GM12892 (cell line): ENCODE measurements at places on chromosomes 5 and 9.

GRCh38 chr5:167759057-167759821 lies 532.2 kb upstream of the WWC1 start:
- no peak for DNase-seq

- no peak for DNase-seq
Observed at GRCh38 chr5:95866435-95867040, 44.0 kb upstream of the GLRX start.

GRCh38 chr5:131252824-131253171 lies 11.1 kb upstream of the CDC42SE2 start:
- DNase-seq = no peak

GRCh38 chr5:14644623-14645237 lies 19.8 kb upstream of the OTULIN start:
- DNase-seq = no peak

DNA sequence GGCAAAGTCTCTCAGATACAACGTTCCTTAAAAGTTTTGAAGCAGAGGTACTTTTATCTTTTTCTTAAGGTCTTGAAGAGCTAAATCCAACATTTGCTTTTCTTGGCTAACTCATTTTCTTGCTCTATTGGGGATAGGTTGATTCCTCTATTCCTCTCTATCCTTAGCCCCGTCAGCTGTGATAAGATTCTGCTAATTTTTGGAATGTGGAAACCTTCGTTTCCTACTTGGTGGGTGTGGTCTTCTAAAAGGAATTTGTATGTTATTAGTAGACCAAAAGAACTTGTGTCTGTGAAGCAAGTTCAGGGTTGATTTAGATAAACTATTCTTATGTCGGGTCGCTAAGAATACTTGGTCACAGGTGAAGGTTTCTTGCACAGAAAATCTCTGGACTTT lies 308.6 kb downstream of the ADAMTS6 start:
- DNase-seq = no peak

GRCh38 chr9:90433398-90433941 lies 209.2 kb downstream of the DIRAS2 start:
- DNase-seq = no peak

DNA sequence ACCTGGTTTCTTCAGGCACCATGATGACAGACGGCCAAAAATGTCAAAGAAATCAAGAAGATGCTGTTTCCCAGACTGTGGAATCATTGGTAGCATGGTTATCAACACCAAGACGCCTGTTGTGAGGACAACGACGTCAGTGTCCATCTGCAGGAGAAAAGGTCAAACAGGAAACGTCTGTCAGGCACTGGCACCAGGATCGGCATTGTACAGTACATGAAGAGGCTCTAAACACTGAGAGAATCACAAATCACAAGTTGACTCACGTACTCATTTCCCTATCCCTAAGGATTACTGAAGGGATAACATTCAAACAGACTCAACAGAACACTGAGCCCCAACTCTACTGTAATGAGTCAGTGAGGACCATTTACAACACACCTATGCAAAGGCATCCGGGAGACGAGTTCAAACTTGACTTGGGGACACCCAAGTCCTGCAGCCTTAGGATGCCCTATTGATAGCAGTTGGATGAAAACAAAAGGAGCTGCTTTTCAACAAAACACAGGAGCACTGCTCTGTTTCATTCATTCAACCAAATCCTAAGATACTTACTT lies 21.0 kb downstream of the TSC1 start:
- DNase-seq = no peak

DNA sequence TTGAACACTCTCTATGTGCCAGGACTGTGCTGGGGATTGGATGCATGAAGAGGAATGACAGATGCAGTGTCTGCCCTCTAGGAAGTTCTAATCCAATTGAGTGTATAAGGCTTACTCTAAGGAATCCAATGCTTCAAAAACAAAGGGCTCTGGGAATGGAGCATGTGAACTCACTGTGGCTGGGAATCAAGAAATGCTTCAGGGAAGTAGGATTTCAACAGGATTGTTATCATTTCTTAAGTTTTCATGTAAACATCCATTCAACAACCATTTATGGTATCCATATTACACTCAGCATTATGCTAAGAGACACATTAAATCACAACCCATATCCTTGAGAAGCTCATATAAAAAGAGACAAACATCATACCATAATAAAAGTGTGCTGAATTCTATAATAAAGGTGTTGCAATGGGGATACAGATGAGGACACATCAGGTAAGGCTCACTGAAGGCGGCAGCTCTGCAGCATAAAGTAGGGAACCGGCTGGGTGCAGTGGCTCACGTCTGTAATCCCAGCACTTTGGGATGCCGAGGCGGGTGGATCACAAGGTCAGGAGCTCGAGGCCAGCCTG lies 11.3 kb downstream of the SIL1 start:
- DNase-seq = no peak

- DNase-seq = no peak
Observed at GRCh38 chr5:37375091-37375490, 4.0 kb upstream of the WDR70 start.

DNA sequence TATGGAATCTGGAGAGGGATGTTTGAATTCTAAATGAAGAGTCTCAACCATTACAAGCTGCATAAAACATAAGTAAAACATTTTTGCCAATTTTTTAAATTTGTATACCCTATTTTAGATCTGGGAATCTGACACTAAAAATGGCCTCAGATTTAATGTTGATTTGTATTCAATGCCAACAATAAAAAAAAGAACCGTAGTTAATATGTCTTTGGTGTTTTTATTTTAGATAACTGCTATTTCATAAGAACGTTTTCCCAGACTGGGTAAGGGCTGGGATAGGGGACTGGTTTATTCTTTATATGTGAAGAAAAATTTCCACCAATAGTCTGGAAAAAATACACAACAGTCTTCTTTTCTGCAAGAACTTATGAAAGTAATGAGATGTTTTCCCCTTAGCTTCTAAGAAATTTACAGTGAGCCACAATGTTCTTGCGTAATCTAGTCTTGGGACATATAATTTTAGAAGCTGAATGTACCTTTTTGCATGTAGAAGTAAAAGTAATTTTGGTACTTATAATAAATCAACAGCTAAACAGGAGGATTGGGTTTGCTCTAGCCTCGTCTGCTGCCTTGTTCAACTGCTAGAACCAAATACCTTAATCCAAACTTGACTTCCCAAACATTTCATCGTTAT lies 244.6 kb upstream of the EFNA5 start:
- no peak for DNase-seq

DNA sequence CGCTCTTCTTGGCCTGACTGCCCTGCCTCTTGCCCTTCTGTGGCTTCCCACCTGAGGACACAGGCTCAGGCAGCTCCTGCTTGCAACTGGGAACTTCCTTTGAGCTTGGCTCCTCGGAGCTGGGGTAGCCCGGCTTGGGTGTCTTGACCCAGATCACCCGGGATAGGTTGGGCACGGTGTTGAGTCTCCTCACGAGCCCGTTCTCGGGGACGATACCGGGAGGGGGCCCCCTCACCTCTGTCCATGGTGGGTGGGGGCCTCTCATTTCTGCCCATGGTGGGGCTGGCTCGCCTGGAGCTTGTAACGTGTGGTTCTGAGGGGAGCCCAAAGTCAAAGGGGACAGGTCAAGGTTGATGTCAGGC lies 7.8 kb upstream of the DDX41 start:
- no peak for DNase-seq

DNA sequence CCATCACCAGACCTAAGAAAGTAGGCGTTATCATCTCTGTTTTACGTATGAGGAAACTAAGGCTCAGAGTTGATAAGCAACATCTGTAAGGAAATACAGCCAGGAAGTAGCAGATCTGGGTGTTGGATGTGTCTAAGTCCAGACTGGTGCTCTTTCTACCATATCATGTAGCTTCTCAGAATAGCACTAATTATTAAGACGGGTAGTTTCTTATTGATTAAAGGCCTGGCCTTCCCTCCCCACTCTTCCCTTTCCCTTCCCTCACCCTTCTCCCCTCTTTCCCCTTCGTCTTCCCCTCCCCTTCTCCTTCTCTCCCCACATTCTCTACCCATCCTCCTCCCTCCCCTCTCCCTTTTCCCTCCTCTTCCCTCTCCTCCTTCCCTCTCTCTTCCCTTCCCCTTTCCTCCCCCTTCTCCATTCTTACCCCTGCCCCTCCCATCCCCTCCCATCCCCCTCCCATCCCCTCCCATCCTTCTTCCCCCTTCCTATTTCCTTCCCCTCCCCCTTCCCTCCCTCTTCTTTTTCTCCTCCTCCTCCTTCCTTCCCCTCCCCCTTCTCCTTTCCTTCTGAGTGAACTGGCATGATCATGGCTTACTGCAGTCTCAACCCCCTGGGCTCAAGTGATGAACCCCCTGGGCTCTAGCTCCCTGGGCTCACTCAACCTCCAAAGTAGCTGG lies 79.4 kb downstream of the SNX24 start:
- DNase-seq = no peak

DNA sequence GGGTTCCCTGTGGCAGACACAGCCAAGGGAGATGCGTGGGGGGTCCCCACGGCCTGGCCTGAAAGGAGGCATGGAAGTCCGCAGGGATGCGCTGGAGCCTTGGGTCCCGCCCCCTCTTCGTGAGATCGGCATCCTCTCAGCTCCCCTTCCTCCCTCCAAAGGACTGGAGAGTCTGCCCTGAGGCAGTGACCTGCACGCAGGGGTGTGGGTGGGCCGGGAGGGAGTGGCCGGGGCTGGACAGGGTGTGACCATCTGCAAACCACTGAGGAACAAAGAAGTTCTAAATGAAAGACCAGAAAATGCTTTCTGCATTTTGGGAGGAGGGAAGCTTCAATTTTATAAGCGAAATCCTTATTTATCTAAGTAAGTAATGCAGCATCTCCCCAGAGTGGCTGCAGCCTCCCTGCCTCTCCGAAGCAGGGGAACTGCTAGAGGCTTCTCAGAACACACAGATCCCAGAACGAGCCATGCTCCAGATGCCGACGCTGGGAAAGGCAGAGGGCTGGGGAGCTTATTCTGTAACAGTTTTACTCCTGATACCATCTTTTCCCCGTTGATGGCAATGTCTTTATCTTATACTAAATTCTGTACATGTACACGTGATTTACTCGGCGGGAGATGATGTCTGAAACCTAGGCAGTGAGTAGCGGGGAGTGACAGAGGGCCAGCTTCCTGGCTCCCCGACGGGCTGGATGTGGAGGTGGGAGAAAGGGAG lies 221.7 kb downstream of the FANCC start:
- no peak for DNase-seq

GRCh38 chr5:149500922-149501582 lies 50.2 kb downstream of the CSNK1A1 start:
- DNase-seq = no peak

DNA sequence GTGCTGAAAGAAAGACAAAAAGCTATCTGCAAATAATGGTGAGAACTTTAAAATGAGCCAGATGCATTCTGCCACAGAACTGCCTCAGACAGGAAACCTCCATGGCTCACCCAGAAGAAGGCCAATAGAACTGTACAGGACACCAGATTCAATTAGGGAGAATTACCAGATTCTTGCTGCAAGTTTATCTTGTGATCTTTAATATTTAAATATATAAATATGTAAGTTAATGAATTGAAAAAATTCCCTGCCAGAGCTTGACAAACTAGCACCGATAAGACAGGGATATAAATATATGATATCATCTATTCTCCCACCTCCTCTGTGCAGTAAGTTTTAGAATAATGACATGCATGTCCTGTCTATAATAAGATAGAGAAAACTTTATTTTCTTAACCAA lies 252.8 kb downstream of the PLK2 start:
- DNase-seq = no peak

- DNase-seq = no peak
Observed at GRCh38 chr5:9715891-9716335, 85.8 kb upstream of the TAS2R1 start.

DNA sequence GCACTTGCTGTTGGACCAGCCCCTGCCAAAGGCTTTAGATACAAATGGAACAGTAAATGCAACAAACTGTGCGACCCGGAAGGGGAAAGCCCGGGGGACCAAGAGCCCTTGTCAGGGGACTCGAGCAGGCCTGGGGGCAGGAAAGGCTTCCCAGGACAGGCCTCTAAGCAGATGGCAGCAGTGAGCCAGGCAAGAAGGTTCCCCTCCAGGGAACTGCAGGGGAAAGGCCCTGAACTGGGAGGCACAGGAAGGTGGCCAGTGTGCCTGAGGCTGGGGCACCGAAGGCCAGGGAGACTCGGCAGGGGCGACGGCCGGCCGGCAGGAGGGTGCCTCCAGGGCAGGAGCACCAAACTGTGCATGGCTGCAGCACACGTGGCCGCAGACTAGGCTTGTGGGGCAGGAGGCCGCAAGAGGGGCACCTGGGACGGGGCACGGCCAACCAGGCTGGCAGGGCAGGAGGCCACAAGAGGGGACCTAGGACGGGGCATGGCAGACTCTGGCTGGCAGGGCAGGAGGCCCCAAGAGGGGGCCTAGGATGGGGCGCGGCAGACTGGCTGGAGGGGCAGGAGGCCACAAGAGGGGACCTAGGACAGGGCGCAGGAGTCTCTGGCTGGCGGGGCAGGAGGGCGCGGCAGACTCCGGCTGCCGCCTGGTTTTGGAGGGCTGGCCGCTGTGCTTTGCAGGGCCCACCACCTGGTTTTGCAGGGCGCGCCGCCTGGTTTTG lies 10.0 kb downstream of the VAV2 start:
- DNase-seq = no peak

DNA sequence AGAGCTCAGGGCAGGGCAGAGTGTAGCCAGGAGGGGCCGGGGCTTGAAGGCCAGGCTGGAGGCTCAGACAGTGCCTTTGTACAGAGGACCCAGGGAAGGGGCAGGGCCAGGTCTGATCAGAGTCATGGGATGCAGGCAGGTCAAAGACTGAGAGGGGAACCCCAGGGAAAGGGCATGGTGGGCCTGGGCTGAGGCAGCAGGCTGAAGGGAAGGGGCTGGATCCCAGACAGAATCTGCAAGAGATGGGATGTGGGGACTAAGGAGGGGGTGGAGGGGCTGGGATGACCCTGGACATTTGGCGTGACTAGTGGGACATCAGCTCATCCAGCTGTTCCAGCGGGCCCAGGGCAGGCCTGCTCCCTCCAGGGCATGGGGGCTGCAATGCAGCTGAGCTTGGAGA lies 15.5 kb upstream of the MRNIP start:
- no peak for DNase-seq

DNA sequence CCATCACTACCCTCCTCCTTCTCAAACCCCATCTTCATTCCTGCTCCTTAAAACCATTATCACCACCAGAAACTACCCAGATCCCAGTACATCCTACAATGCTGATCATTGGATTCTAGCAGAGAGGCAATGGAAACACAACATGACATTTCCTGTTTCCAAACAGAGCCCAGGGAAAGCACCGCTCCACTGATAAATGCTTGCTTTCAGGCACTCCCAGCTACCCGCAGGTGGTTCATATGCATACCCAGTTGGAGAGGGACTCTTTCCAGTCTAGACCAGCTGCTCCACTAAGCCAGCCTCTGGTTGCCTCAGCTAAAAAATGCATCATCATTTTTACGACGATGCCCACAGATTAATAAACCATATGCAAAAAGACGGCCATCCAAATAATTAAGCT lies 39.2 kb upstream of the ACO1 start:
- no peak for DNase-seq

GRCh38 chr5:431001-431710 lies 11.8 kb upstream of the EXOC3 start:
- peak; percentile 82 for DNase-seq

- no peak for DNase-seq
Observed at GRCh38 chr9:115462623-115463022, 344.7 kb upstream of the TNC start.
